DMS79 (cell line): ENCODE measurements at places on chromosomes 1 and 21.

- no peak for DNase-seq
These were observed 22.1 kb upstream of the JUN start for GRCh38 chr1:58805716-58806571.

- DNase-seq, result no peak
These were observed 9.6 kb downstream of the PTGER3 start for GRCh38 chr1:71037829-71038620.

DNA sequence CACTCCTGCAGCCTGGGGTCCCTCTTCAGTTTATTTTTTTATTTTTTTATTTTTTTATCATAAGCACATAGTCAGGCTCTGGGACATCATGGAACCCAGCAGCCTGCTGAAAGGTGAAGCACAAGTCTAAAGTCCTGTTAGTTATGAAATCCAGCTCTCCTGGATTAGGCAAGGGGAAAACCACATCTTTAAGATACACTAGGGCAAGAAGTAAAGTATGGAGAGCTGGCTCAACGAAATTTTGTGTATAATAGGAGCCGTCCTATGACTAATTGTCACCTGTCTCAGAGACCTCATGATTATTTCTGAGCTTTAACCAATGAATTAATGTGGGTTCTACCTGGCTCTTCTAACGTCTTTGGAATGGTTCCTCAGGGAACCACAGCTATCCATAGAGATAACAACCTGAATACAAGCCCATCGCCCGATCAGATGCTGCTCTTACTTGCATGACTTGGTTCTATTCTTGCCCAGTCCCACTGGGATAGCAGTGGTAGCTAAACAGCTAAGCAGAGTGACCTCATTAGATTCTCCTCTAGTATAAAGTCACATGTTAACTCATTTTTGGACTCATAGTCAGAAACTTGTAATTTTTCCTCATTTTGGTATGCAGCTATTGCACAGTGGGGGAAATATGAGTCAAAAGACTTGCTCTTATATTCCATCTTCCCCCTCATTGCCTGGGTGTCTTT, 122.7 kb downstream of the LMO4 start:
- DNase-seq, result no peak

GRCh38 chr1:94660994-94661393, 119.4 kb upstream of the F3 start:
- no peak for DNase-seq

DNA sequence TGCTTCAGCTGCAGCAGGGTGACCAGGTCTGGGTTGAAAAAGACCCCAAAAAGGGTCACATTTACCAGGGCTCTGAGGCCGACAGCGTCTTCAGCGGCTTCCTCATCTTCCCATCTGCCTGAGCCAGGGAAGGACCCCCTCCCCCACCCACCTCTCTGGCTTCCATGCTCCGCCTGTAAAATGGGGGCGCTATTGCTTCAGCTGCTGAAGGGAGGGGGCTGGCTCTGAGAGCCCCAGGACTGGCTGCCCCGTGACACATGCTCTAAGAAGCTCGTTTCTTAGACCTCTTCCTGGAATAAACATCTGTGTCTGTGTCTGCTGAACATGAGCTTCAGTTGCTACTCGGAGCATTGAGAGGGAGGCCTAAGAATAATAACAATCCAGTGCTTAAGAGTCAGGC, 2.9 kb downstream of the C1QA start:
- no peak for DNase-seq

DNA sequence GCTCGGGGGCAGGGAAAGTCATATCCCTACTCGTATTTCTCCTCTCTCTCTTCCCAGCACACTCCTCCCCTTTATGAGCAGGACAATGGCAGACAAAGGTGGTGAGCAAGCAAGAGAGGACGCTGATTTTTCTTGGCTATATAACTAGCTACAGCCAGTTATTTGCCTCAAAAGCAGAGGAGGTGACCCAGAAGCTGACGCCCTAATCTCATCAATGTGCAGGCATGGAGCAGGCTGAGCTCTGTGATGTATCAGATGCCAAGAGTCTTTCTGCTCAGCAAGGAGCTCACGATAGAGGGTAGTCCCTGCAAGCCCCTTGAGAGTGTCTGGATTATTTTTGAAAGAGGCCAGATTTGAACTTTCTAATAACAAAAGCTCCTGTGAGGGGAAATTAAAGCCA, 75.5 kb downstream of the ASTN1 start:
- no peak for DNase-seq

DNA sequence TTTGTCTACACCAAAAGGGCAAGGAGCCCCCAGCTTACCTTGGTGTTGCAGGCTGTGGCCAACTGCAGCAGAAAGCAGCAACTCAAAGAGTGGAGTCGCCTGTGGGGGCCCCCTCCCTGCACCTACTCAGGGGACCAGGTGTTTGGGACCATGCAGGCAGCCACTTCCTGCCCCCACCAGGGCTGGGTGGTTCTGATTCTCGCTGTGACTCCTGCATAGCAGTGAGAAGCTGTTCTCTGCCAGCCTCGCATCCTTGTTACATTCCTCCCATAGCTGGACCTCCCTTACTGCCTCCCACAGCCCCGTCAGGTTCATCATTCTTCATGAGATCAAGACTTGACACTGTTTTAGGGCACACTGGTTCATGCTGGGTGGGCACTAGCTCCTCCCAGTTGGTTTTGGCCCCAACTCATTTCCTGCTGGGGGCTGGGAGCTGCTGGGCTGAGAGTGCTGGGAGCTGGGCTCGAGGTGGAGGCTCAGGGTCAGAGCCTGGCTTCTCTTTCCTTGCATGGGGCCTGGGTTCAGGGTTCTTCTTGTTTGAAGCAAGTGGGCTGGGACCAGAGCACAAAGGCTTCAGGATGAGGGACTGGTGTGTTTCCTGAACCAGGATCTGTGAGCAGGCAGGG, 146.9 kb upstream of the C1orf174 start:
- no peak for DNase-seq

DNA sequence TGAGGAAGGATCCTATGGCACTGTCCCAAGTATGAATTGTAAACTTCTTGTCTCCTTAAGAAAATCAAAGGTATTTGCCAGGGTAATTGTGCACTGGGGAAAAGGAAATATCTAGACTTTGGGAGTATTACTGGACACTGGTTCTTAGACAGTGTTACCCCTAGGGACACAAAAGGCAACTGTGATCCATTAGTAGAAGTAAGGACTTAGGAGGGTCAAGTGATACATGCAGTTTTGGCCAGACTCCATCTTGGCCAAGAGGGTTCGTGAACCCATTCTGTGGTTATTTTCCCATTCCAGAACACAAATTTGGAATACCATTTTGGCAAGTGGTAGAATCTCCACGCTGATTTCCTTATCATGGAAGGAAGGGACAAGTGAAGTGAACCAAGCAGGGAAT, 98.1 kb downstream of the TM2D1 start:
- no peak for DNase-seq
